ENCODE measurements at places on chromosomes 4 and X.
A peak's percentile ranks its signal among the peaks of the same experiment; 100 is the strongest.

- DNase-seq, result no peak
These were observed 191.4 kb downstream of the GBA3 start for GRCh38 chr4:22884157-22884556.

GRCh38 chr4:23135792-23136645, 443.3 kb downstream of the GBA3 start:
- DNase-seq, result no peak

GRCh38 chrX:29687687-29688086, 527.7 kb upstream of the MAGEB2 start:
- no peak for DNase-seq

DNA sequence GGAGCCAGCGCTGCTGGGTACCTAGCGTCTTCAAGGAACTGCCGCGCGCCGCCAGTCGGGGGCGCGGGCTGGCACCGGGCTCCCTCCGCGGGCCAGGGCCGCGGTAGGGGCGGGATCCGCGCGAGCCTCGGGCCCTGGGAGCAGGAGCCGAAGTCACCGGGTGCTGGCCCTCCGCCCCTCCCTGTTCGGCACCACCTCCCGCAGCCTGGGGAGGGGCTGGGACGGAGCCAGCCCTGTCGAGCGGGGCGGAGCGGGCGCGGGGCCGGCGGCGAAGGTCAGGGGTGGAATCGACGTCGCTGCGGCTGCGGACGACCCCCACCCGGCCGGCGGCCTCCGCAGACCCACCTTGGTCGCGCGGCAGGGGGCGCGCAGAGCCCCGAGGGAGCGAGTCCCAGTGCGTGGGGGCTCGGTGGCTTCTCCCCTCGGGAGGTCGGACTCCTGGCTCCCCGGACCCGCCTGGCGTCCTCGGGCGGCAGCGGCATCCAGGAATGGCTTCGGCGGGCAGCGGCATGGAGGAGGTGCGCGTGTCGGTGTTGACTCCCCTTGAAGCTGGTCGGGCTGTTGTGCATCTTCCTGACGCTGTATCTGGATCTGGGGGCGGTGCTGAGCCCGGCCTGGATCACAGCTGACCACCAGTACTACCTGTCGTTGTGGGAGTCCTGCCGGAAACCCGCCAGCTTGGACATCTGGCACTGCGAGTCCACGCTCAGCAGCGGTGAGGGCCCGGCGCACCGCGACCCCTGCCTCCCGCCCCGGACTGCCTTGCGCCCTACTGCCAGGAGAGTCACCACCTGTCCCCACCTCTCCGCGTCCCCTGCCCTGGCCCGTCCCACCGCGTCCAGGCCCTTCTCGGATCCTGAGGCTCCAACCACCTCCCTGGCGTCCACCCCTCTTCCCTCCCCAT, 50.5 kb upstream of the FAM47C start:
- DNase-seq, result no peak

DNA sequence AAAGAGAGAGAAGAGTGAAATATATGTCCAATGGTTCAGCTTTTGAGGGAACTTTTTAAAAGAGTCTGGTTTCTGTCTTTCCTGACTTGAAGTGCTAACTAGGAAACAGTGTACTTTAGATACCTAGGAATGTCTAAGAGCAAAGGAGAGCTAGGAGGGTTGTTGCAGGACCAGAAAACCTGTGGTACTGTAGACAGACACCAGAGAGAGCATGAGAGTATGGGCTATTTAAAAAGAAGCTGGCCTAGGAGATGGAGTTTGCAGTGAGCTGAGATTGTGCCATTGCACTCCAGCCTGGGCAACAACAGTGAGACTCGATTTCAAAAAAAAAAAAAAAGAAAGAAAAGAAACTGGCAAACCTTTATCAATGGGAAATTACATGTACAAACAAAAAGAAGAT, 223.9 kb downstream of the FAT4 start:
- no peak for DNase-seq

- no peak for DNase-seq
These were observed 78.0 kb upstream of the CLNK start for GRCh38 chr4:10762561-10762960.

DNA sequence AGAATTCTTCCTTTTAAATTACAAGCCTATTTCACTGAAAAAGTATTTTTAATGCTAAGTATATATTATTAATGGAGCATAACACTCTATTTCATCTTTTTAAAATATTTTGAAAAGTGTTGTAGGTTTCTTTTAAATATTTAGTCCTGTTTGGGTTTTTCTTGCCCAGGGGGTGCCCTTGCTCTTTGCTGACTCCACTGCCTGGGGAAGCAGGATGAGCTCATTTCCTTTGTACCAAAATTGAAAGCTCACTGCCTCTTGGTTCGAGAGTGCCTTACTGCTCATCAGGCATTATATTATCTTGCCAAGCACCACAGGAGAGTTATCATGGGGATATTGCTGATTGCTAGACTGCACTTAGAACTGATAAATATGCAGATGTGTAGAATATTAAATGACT, 819.2 kb downstream of the PCDH18 start:
- no peak for DNase-seq

DNA sequence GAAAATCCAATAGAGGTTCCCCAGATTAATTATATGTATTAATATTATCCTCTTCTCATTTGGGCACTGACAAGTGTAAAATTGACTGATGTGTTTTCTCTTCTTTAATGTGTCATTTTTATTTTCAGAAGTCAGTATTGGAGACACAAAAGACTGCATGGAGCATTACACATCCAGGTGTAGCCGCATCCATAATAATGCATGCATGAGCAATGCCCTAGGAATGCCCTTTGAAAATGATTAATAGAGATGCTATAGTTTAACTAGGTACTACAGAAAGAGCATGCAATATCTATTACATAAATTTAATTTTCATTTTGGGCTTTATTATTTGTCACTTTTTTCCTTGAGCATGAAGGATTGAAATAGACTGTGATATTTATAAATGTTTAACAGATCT, 509.9 kb downstream of the SPOCK3 start:
- no peak for DNase-seq

- no peak for DNase-seq
These were observed 579 bp upstream of the GABRA2 start for GRCh38 chr4:46390355-46391058.

- DNase-seq, result peak; percentile 23
These were observed 1.8 kb downstream of the TBC1D1 start for GRCh38 chr4:37892641-37893040.

DNA sequence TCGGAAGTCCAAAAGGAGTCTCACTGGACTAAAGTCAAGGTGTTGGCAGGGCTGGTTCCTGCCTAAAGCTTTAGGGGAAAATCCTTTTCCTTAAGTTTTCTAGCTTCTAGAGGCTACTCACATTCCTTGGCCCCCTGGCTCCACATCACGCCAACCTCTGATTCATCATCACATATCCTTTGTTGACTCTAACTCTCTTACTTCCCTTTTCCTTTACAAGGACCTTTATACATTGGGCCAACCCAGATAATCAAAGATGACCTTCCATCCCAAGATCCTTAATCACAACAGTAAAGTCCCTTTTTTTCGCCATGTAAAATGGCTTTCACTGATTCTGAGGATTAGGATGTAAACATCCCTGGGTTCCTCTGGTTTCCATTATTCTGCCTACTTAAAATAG, 146.4 kb upstream of the DCAF8L1 start:
- DNase-seq, result no peak

DNA sequence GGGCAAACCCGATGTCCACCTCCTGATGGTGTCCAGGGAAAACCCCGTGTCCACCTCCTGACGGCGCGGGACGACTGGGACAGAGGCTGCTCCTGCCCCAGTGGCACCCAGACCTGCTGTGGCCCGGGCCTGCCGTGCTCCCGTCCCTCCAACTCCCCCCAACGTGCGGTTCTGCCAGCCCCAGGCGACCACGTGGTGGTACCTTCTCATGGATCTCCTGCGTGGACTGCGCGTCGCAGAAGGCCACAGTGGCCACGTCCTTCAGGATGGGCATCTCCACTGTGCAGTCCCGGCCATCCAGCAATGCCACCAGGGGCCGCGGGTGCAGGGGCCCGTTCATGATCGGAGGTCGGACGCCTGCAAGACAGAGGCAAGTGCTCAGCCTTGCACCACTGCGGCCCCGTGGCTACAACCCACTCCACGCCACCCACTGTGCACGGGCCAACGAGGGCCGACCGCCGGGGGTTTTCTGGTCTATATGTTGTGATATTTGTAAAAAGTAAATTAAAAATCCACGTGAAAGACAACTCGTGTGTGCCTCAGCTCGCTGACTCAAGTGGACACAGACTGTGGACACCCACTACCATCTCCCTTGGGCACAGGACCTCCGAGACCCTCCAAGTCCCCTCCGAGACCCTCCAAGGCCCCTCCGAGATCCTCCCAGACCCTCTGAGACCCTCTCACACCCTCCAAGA, 10.8 kb downstream of the CTBP1 start:
- no peak for DNase-seq

GRCh38 chr4:177444911-177445736, 2.9 kb upstream of the AGA start:
- DNase-seq, result no peak

GRCh38 chr4:58070726-58071125, 960.5 kb upstream of the IGFBP7 start:
- DNase-seq, result no peak

GRCh38 chr4:48654015-48654664, 125.9 kb downstream of the FRYL start:
- no peak for DNase-seq

DNA sequence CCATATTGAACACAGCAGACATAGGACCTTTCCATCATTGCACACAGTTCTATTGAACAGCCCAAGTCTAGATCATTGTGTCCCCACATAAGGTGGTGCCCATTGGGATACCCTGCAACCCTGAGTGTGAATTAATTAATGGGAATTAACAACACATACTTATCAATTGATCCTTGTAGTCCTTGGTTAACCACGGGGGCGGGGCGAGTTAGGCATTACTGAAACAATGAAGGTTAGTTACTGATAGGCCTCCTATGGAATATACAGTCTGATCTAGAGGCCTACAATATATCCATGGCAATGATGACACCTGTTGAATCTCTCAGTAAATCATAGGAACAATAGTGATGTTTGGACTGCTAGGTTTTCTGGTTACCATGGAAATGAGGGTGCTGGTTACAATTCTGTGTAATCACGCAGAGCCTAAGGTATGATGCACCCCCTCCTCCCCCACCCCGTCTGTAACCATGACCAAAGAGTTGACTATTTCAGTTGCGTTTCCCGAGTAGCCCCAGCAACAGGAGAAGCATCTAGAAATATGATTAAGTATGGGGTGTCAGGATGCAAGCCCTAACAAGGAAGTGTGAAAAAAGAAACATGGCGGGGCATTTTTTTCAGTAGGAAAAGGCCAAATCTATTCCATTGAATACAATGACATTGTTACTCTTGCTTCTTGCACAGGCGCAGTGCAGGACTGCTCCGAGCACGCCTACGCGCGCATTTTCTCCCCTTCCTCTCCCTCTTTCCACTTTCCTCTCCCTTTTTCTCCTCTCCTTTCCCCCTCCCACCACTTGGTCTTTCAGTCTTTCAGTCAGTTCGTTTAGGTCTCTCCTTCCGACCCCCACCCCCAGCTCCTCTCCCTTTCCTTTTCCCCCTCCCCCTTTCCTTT, 677 bp upstream of the NONO start:
- DNase-seq, result peak; percentile 42

DNA sequence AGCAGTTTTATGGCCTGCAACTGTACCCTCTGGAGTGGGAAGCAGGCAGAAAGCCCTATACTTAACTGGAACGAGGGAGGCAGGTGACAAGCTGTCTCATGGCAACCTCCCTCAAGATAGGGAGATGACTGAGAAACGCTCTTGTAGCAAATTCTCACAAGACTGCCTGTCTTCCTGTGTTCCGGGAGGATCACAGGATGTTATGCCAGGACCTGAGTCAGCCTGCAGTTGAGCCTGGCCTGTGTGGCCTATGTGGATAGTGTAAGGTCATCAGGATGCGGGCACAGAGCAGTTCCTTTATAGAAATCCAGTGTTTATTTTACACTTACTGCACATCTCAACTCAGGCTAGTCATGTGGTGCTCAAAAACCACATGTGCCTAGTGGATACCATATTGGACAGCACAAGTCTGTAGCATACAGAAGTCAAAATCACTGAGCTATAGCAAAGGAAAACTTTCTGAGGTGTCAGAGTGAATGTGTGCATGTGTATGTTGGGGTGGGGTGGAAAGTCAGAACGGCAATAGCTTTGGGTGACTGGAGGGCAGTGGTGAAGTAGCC, 25.2 kb downstream of the TAF7L start:
- DNase-seq, result no peak

DNA sequence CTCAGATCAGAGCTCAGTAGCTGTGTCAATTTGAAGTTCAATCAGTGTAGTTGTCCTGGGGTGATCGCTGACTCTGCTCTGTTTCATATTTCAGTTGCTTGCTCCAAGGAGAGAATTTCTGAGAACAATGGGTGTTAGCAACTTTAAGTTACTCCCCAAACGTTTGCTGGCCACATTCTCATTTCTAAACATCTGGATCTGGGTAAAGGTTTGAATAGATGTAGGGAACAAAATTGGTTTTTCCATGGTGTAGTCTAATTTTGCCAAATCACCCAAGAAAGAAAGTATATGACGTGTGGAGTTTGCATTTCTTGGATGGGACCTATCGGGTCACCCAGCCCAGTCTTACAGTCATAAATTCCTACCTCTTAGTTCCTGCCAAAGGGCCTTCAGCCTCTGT, 103.7 kb downstream of the AKAP4 start:
- no peak for DNase-seq

GRCh38 chr4:55904576-55904975, 44.2 kb upstream of the CEP135 start:
- DNase-seq, result no peak

DNA sequence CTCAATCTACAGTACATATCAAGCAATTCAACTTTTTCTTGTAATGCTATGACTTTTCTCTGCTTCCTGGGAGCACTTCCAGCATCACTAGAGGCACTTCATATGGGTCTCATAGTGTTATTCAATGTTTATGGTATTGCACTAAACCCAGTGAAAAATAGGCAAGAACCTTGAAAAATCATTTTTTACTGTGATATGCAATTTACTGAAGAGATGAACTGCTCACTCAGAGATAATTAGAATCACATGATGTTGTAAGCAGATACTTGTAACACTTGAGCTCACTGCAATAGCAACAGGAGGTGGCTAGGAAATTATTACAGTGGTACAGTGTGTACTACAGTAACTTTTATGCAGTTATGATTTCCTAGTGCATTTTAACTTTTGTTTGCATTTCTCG, 93.3 kb downstream of the RASGEF1B start:
- DNase-seq, result no peak

GRCh38 chrX:25004485-25005032, 11.2 kb downstream of the ARX start:
- DNase-seq, result no peak

- DNase-seq, result no peak
These were observed 84.3 kb downstream of the GPC4 start for GRCh38 chrX:133330956-133331355.

DNA sequence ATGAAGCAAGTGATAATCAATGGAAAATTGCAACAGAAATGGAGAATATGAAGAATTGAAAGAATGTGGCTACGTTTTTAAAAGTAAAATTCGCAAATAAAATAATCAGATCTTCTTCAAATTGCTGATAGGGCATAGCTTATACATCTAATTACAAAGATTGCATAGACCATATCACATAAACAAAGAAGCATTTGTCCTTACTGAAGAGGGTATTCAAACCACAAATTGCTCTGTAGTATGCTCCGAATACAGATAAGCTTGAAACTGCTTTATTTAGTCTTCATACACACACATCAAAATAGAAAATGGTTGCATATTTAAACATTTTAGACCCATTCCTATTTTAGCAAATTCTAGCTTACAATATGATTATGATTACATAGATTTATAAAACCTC, 206.7 kb upstream of the SLIT2 start:
- DNase-seq, result no peak

Measured in stimulated activated CD8-positive, alpha-beta memory T cell treated with anti-CD3 and anti-CD28 coated beads, Interleukin-4, amount 100 ng/mL, for 4 hours (primary cell).